ENCODE measurements at places on chromosomes 13 and 19.

- no peak for DNase-seq
Measured at GRCh38 chr13:109712124-109712722, 74.2 kb downstream of the IRS2 start.

DNA sequence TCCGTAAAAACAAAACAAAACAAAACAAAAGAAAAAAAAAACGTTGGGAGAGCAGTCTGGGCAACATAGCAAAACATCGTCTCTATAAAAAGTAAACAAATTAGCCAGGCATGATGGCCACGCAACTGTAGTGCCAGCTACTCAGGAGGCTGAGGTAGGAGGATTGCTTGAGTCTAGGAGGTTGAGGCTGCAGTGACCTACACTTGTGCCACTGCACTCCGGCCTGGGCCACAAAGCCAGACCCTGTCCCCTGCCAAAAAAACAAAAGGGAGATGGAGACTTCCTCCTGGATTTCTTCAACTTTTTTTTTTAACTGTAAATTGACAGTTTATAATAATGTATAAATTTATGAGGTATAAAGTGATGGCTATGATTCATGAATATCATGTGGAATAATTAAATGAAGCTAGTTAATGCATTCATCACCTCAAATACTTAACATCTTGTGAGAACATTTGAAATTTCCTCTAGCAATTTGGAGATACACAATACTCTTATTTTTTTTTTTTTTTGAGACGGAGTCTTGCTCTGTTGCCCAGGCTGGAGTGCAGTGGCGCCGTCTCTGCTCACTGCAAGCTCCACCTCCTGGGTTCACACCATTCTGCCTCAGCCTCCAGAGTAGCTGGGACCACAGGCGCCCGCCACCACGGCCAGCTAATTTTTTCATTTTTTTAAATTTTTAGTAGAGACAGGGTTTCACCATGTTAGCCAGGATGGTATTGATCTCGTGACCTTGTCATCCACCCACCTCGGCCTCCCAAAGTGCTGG, 1.9 kb downstream of the PDCD2L start:
- no peak for DNase-seq

DNA sequence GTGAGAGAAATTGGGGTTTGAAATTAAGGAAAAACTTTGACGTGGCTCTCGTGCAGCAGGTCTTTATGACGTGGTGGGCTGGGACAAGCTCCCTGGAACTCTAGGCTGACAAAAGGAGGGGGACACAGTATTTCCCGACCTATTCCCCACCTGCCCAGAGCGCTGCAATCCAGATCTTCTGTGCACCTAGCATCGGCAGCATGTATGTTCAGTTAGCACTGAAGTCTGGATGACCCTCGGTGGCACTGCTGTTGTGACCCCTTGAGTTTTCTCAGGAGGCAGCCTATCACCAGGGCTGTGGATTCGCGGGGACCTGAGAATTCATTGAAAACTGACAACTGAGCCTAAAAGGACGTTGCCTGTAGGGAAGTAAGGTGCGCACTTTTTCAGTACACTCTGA, 9.1 kb upstream of the ZNF536 start:
- DNase-seq = no peak

- no peak for DNase-seq
Measured at GRCh38 chr13:106696140-106696539, 128.2 kb upstream of the ARGLU1 start.

DNA sequence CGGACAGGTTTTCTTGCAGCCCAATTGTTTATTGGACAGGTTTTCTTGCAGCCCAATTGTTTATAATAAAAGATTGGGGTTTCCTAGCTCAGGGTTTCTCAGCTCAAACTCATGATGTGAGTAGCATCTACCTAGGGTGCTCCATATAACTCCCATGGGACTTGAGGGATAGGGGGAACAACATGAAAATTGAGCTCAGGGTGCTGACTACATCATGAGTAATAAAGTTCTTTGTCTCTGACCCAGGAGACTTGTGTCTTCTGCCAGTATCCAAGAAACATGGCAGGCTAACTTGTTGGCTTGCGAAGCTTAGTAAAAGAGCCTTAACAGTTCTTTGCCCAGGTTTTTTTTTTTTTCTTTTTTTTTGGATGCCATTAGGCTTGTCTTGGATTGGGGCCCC, 59.2 kb upstream of the MYCBP2 start:
- DNase-seq = no peak

- no peak for DNase-seq
Measured at GRCh38 chr19:18090545-18091216, 3.9 kb upstream of the IL12RB1 start.

DNA sequence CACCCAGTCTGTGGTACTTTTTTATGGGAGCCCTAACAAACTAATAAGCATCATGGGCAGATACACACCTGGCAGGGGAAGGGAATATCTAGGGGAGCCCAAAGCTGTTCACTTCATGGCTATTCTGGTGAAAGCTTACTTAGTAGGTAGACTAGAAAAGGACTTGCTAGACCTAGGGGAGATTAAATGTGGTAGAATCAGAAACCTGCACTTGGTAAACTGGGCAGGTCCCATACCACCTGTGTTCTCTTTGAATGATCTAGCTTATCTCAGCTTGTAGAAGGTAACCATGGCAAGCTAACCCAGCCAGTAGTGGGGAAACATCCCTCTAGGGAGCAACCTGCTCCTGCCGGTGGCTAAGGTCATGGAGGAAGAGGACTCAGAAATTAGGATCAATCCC, 113.9 kb upstream of the TMTC4 start:
- no peak for DNase-seq

- peak; percentile 59 for DNase-seq
Measured at GRCh38 chr19:4064496-4065260, 2.0 kb downstream of the ZBTB7A start.

GRCh38 chr19:46552891-46553290, 48.2 kb upstream of the CALM3 start:
- DNase-seq = no peak

DNA sequence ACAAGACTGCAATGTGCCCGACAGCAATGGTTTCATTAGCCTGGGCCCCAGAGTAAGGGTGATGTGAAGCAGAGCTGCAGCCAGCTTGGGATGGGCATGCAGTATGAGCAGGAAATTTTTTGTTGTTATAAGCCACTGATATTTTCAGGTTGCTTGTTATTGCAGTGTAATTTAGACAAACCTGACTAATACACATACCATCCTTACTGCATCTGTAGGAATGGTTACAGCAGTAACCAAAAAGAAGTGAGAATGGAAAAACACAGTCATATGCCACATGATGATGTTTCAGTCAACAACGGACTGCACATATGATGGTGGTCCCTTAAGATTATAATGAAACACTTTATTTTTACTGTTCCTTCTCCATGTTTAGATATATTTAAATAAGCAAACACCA, 8.6 kb upstream of the POMP start:
- DNase-seq = no peak

DNA sequence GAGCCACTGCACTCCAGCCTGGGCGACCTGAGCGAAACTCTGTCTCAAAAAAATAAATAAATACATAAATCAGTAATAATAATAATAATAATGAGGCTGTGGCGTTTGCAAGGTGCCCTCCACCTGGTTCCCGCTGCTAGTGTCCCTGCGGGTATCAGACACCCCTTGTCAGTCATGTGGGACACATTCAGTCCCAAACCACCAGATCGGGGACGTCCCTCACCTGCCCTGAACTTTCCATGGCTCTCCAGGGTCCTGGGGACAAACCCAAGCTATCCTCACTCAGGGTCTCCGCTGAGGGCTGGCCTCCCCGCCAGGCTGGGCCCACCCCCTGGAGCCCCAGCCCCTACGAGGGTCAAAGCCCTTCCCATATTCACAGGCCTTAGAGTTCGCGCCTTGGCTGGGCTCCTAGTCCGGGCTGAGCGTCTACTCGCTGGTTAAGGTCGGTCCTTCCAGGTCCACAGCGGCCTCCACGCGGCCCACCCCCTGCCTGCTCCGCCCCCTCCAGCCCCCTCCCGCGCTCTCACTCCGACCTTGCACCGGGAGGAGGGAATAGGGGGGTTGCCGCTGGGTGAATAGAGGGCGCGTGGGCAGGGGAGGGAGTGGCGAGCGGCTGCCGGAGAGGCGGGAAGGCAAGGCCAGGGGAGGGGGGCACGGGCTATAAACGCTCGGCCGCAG, 349 bp upstream of the KISS1R start:
- DNase-seq = no peak

GRCh38 chr19:2578391-2578890, 102.5 kb downstream of the GADD45B start:
- peak; percentile 38 for DNase-seq

GRCh38 chr13:26558987-26559386, 1.5 kb downstream of the WASF3 start:
- DNase-seq = no peak

DNA sequence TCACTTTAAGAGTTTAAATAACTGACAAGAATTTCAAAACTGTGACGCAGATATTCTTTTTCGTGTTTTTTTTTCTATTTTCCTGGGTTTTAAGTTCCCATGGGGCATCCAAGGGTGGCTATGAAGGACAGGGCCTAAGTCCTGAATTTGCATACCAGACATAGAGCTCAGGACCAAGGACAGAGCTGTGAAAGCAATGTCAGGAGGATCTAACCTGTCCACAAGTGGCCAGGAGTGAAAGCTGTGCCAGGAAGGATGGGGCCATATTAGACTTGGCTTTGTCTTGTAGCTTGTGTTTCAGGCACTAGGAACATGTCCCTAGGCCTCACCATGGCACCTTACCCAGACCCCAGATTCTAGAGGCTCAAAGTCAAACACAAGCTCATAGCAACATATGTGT, 289.4 kb upstream of the MIR17HG start:
- DNase-seq = no peak

- DNase-seq = no peak
Measured at GRCh38 chr19:2661615-2662014, 40.9 kb downstream of the GNG7 start.

GRCh38 chr13:21579754-21580316, 24.1 kb downstream of the MICU2 start:
- DNase-seq = no peak

DNA sequence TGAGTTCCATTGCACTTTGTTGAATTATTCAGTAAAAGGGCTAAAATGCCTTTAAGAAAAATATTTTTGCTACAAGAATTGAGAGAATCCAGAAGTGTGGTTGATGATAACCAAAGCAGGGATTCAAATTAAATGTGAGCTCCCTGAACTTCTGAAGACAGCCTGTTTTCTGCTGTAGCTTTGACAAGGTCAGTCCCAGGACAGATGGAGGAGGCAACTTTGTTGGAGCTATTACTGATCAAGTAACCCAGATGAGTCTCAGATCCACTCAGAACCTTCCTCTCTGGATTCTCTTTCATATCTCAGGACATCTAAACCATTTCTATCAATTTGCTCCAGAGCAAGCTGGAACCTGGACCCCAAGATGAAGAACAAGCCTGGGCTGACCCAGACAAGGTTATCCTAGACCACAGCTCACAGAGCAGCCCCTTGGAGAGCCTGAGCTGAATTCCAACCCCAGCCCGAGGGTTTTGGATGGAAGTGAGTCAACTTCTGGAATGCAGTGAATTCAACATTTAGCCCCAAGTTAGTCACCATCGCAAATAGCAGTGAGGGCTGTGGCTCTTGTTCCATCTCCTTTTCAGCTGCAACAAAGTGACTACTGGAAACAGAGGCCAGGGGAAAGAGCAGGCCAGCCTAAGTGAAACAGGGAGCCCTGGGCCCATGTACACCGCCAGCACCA, 137.8 kb upstream of the TSC22D1 start:
- DNase-seq = no peak

DNA sequence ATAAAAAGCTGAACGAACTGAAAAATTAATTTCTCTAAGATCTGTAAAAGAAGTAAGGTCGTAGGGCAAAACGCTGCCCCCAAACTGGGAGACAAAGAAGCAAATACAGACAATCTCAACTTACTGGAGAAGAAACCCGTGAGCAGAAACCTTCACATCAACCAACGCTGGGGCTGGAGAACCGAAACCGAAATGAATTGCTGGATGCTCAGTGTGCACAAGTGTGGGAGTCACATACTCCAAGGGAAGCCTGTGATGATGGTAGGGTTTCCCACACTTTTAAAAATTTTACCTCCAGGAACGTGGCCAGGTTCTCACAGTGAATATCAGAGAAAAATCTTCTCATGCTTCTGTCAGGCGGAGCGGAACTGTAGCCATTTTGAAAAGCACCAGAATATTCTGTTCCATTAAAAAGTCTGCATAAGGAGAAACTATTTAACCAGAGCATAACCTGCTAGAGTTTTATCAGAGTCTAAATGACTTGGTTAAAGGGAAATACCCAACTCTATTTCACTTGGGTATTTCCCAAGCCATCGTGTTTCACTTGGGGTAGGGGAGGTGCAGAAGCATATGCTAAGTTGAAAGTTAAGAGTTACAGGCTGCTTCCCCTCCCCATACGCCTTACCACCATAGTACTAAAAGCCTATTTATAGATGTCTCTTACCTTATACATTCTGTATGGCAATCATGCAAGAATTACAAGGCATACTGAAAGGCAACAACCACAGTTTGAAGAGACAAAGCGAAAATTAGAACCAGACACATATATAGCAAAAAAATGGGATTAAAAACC, 110.5 kb upstream of the SLITRK1 start:
- no peak for DNase-seq

DNA sequence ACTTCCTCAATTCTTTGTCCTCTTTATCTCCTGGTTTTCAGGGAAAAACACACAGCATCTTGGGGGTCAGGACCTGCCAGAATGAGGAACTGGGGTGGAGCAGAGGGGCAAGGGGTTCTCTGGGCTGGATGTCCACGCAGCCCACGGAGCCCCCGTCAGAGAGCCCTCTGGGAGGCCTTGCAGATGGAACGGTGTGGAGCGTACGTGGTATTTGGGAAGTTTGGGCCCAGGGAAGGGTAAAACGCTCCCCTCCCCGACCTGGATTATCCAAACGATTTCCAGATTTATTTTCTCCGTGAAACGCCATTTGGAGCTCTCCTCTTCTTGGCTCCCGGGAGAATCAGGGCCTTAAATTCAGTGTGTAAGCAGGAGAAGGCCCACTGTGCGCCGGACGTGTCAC, 51.7 kb upstream of the ZNF536 start:
- no peak for DNase-seq

DNA sequence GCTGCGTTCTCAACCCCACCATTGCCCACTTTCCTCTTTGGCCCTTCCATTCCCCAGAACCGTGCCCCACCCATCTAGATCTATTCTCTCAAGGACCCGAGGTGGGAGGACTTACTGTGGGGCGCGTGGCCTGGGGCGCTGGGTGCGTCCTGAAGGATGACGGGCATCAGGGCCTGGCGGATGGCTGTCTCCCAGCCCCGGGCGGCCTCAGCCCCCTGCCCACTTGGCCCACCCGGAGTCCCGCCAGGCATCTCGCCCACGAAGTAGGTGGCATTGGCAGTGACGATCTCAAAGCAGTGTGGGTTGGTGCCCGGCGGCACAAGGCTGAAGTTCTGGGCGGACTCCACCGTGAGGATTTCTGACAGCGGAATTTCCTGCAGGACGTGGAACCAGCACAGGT, 23.2 kb downstream of the PRKD2 start:
- no peak for DNase-seq

- no peak for DNase-seq
Measured at GRCh38 chr13:39189778-39190177, 151.5 kb downstream of the NHLRC3 start.

GRCh38 chr13:108996430-108996829, 367.0 kb downstream of the MYO16 start:
- no peak for DNase-seq

DNA sequence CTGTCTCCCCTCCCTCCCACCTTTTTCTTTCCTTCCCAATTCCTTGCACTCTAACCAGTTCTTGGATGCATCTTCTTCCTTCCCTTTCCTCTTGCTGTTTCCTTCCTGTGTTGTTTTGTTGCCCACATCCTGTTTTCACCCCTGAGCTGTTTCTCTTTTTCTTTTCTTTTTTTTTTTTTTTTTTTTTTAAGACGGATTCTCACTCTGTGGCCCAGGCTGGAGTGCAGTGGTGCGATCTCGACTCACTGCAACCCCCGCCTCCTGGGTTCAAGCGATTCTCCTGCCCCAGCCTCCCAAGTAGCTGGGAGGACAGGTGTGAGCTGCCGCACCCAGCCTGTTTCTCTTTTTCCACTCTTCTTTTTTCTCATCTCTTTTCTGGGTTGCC, 6.9 kb downstream of the MYADM start:
- DNase-seq = no peak
